ENCODE measurements at places on chromosomes 2 and 18.

GRCh38 chr2:180983468-180984242, 3.2 kb downstream of the UBE2E3 start:
- DNase-seq: peak; percentile 56

- no peak for DNase-seq
Measured at GRCh38 chr2:121196132-121196848, 88.7 kb downstream of the TFCP2L1 start.

DNA sequence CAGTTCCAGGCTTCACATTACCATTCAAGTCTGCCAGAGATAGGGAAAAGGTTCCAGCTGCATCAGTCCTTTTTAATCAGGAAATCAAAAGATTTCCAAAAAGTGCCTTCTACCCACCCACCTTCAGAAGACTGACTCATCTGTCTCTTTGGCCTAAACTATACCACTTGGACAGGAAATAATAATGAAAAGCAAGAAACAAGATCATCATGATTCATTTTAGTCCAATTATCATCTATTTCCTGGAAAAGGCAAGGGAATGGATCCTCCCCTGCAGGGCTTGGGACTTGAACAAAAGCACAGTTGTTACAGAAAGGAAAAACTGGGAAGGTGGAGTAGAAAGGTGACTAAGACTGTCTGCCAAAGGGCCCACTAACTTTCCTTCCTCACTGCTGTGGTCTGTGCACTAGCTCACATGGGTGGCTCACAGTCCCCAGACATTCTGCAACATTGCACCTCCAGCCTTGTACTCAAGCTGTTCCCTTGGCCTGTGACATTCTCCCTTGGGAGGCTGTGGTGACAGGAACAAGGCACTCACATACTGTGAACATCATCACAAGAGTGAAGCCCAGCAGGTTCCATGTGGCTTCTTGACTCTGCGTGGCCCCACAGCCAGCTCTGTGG, 75.3 kb downstream of the VSNL1 start:
- DNase-seq: peak; percentile 59

GRCh38 chr2:207871506-207871905, 101.8 kb upstream of the FZD5 start:
- no peak for DNase-seq

DNA sequence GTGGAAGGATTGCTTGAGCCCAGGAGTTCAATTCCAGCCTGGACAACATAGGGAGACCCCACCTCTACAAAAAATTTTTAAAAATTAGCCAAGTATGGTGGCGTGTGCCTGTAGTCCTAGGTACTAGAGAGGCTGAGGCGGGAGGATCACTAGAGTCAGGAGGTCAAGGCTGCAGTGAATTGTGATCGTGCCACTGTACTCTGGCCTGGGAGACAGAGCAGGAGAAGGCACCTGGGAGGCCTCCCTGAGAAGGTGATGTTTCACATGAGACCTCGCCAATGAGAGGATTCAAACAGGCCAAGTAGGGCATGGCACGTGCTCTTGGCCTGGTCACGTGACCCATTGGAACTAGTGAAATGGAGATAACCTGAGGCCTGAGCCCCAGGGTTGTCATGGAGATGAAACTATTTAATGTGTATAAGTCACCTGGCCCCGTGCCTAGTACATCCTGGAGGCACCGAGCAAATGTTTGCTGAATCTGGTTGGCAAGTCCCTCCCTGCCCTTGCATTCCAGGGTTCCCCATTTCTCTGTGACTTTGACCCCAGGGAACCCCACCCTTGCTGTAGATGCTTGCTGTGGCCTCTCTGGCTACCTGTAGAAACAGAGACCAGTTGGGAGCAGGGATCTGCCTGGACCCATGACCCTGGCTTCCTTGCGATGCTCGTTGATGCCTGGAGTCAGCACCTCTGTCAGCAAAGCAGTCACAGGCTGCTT, 26.1 kb upstream of the ROCK2 start:
- DNase-seq: no peak

- DNase-seq: peak; percentile 36
Measured at GRCh38 chr2:20156836-20157192, 68.1 kb downstream of the SDC1 start.

GRCh38 chr18:5237083-5237722, 40.1 kb upstream of the AKAIN1 start:
- DNase-seq: no peak

GRCh38 chr2:68997401-68997800, 15.6 kb upstream of the ANTXR1 start:
- no peak for DNase-seq

- no peak for DNase-seq
Measured at GRCh38 chr2:108612514-108613183, 78.4 kb downstream of the LIMS1 start.

DNA sequence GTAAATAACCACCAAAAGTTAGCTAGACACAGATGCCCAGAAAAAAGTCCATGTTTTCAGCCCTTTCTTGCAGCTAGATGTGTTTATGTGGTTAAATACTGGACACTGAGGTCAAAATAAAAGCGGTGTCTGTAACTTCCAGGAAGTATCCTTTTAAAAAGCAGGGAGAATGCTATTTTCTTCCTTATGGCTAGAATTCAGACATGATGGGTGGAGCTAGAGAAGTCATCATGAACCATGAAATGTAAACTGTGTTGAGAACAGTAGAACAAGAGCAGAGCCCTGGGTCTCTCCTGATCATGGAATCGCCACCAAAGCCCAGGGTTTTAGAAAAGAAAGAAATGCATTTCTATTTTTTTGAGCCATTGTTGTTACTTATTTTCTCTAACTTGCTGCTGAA, 41.3 kb upstream of the GALNT3 start:
- no peak for DNase-seq

DNA sequence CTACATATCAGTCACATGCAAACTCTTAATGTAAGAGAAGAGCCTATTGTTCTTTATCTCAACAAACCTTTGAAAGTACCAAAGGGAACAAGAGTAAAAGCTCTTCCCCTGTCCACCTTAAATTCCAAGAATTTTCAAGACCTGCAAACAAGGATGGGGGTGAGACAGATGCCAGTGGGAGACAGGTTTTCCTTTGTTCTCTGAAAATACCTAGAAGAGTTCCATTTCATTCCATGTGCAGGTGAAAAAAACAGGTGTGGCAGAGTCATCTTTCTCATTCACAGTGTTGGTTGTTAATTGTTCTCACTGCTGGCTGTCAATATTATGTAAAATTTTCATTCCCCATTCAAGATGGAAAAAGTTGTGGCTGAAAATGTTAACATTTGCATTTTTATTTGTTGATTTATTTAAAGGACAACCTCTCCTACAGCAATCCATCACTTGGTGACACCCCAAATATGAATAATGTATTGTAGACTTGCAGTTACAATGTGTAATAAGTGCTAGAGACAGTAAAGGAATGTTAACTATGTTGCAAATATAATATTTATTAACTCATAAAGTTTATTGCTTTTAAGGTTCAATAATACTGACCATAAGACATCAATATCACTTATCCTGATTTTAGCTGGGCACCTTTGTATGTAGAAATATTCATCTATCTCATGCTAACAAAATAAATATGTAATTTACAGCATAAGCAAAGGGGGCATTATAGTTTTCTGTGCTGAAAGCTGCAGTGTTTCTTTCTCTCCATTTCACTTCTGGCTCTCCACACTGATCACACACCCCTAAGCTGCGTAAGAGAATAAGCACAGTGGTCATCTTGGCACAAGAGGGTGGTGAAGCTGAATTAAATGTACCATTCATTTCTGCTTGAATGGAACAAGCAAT, 347.0 kb downstream of the KIAA1328 start:
- no peak for DNase-seq

GRCh38 chr2:173126819-173127218, 51.2 kb downstream of the MAP3K20 start:
- DNase-seq: no peak

- DNase-seq: no peak
Measured at GRCh38 chr2:72457801-72458516, 310.3 kb upstream of the CYP26B1 start.

GRCh38 chr2:109454765-109455394, 158.9 kb downstream of the SEPTIN10 start:
- DNase-seq: peak; percentile 16

Data from islet precursor cell (in vitro differentiated cells).